Esophagus squamous epithelium (tissue), 5 donors: ENCODE measurements at places on chromosomes 7 and 10. TPM values are rescaled to one million over a fixed set of nuclear protein-coding genes. Genes with fewer than 3 reads are reported as not detected.

DNA sequence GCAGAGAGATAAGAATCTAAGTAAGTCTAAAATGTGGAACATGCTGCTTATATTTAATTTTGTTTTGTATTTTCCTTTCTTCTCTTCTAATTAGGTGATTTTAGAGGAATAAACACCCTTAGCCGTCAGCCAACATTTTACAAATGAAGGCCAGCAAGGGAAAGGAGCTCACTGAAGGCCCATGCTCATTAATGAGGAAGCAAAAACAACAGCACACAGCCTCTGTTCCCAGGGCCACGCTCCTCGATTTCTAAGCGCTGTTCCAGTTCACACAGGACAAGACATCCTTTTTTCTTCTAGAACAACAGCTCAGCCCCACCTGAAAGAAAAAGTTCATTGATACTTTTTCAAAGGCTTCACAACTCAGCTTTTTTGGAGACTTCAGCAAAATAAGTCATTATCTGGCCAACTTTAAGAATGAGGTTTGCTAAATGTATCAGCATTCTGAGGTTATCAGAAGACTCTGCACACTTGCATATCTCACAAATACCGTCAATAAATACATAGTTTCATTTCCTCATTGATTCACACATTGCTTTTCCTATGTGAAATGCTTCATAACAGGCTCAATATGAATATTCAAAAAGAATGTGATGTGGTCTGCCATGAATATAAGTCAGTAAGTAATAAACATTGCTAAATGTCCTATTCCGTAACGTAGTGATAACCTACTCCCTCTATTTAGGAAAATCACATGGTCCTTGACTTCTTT, 34.8 kb upstream of the SFMBT2 start:
- DNase-seq = no peak

DNA sequence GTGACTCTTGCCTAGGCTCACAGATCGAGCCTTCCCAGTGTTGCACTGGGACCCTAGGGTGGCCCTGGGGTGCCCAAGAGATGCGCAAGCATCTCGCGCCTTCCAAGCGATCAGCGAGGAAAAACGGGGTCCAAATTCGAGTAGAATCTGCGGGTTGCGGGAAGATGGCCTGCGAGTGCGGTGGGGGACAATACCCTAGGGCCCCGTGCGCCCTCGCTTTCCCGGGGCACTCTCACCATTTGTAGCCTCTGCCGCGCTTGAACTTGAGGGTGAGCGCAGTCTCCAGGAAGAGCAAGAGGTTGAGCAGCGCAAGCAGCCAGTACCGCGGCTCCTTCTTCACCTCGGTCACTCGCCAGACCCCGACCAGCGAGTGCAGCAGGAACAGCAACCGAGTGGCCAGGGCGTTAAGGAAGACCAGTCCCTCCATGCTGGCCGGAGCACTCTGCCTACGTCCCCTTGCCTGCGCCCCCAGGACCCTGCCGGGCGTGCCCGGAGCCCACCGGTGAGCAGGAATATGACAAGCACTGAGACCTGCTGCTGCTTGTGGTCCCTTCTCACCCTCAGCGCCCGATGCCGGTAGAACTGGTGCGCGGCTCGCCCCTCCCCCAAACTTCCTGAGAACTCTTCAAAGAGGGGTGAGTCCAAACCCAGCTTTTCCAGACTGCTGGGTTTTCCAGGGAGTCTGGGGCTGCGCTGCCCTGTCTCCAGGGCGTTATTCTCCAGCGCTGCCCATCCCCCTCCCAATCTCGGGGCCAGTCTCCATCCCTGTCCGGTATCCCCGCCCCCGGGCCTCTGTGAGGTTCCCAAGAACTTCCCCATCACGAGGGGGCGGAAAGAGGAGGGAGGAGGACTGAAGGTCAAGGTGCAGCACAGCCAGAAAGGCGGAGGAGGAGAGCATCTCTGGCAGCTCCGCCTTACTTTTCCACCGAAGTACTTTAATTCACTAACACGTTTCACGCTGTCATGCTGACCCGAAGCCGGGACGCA, at the start of gene TMEM26:
Gene TMEM26 (minus strand): TSS at position 727 of the 987 bp plus-strand sequence. CDS start 300 bp downstream, at position 427.
- no peak for DNase-seq

DNA sequence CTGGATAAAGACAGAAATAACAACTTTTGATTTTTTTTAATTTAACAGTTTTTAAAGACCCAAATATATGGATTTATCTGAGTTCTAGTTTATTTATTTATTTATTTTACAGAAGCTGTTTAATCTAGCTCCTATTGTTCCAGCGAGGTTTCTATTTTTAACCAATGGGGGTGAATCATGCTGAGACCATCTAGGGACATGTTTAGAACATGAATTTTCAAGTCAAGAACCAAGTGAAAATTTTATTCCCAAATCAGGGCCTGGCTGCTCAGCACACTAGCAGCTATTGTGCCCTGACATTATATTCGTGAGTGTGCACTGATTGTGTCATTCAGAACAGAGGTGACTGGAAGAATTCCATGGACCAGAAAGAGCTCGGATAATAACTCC, 24.6 kb upstream of the MPP7 start:
- DNase-seq = no peak

DNA sequence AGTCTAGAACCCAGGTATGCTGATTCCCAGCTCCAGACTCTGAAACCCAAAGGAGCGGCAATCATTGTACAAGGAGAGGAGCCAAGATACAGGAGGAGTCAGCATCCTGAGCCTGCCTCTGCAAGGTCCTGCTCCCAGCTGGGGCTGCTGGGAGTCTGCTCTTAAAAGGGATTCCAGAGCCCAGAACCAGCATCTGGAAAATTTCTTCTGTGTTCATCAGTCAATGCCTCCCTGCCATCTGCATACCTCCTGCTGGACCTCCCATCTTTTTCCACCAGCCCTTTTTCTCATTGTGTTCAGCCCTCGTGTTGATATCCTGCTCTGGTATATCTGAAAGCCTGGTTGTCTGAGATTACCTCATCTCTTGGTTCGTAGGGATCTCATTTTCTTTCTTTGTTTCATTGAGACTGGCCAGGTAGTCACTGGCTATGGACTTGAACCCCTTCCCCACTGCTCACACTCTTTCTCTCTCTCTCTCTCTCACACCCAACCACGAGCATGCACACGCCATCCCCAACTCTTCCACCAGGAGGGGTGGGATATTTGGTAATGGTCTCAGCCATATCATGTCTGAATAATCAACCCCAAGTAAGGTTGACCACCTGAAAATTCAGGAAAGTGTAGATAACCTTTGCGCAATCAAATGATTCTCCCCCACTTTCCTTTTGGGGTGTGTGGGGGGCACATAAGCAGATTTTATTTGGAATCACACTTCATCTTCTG, 608.8 kb downstream of the LRMDA start:
- no peak for DNase-seq

GRCh38 chr7:151644554-151644953, 124.9 kb upstream of the RHEB start:
- DNase-seq = no peak

GRCh38 chr7:156778201-156778600, 114.8 kb downstream of the LMBR1 start:
- no peak for DNase-seq

DNA sequence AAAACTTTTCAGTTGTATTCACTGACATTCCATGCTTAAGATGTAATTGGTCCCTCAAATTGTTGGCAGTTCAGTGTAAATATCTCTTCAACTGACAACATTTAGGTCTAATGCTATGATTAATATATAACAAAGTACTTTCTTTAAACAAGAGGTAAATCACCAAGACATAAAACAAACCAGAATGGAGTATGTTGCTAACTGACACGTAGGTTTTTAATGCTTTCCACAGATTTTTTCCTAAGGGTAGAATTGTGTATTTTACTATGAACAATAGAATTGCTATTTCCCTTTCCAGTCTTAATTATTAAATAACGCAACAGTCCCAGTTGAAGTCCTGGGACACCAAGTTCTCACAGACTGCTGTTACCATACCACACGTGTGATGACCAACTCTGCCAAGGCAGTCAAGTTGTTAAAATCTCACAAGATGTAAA, 4.1 kb downstream of the JCAD start:
- no peak for DNase-seq

- DNase-seq = no peak
Observed at GRCh38 chr10:1601406-1601805, 135.9 kb downstream of the ADARB2 start.

- no peak for DNase-seq
Observed at GRCh38 chr7:131848033-131848432, 291.6 kb upstream of the PODXL start.

GRCh38 chr10:100561005-100561404, 25.3 kb downstream of the HIF1AN start:
- DNase-seq = no peak

DNA sequence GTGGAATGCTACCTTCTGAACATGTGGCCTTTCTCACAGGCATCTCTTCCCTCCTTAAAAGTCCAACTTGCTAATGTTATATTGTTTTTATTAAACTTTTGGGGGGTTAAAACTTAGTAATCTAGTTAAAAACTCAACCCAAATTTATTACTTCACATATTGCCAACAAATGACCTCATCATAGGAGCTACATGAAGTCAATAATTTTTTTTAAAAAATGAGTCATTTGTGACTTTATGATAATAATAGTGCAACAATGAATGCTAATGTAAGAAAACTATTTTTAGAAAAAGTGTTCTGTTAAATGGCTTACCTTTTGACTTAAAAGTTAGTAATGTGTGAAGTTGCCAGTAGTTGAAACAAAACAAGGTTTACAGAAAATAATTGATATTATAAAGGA, 325.9 kb upstream of the FZD1 start:
- DNase-seq = no peak

DNA sequence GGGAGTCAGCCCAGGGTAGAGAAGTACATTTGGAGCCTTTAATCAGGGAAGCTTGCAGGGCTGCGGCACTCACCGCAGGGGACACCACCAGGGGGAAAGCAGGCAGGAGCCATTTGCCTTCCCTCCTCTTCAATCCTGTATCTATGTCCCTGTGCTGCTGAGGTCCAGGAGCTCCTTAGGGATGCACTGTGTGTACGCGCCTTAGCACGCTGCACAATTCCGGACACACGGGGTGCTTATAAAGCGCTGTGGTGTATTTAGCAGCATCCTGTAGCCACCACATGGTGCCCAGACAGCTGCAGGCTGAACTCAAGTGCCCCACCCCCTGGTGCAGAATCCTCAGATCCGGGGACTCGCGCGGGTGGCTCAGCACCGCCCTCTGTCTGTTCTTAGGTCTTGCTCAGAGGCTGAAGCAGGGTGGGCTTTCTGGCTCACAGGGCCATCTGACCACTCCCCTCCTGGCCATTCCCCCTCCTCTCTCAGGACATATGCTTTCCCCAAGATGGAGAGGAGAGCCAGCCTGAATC, 421.4 kb downstream of the SDK1 start:
- DNase-seq = no peak

Gene ADD3
- 182 TPM for total RNA-seq

Gene PROSER2
- 9.2 TPM for total RNA-seq

Gene LEP
- not detected for total RNA-seq

Gene ITIH5
- total RNA-seq = 3.4 TPM

Gene HMX2
- total RNA-seq = not detected
